Mammary microvascular endothelial cell (primary cell): ENCODE measurements at places on chromosomes 7 and 10. TPM values are rescaled to one million over a fixed set of nuclear protein-coding genes. Genes with fewer than 3 reads are reported as not detected.

CCDC6 gene
- total RNA-seq, result 18.3 and 19.4 TPM in 2 replicates

ZNF655 gene
- total RNA-seq, result 21.4 and 22.1 TPM in 2 replicates

CCDC172 gene
- not detected in 2 replicates for total RNA-seq

CXCL12 gene
- total RNA-seq, result 16.2 and 19.4 TPM in 2 replicates

HOXA11 gene
- 3.1 and 4.0 TPM in 2 replicates for total RNA-seq

LMTK2 gene
- total RNA-seq, result 5.5 and 7.5 TPM in 2 replicates

HOXA5 gene
- 13.8 and 15.3 TPM in 2 replicates for total RNA-seq

RASSF4 gene
- total RNA-seq, result 2.2 and 2.5 TPM in 2 replicates

PIP gene
- not detected in 2 replicates for total RNA-seq

AGR2 gene
- not detected in 2 replicates for total RNA-seq

CRHR2 gene
- not detected in 2 replicates for total RNA-seq

ZPBP gene
- total RNA-seq, result not detected in 2 replicates

C7orf33 gene
- total RNA-seq, result not detected in 2 replicates

PTEN gene
- 45.2 and 48.9 TPM in 2 replicates for total RNA-seq

PGAM1 gene
- total RNA-seq, result 564 and 638 TPM in 2 replicates

CPED1 gene
- total RNA-seq, result 3.9 and 4.0 TPM in 2 replicates

FAM149B1 gene
- total RNA-seq, result 6.9 and 10.0 TPM in 2 replicates

RBP4 gene
- not detected in 2 replicates for total RNA-seq

LRRD1 gene
- 0.07 TPM in 1 of 2 replicates, not detected in the other for total RNA-seq

MRC1 gene
- total RNA-seq, result 17.5 and 17.9 TPM in 2 replicates

HOXA4 gene
- 6.2 and 8.8 TPM in 2 replicates for total RNA-seq

SEMA4G gene
- 0.84 and 1.8 TPM in 2 replicates for total RNA-seq

BUD23 gene
- total RNA-seq, result 53.8 and 56.1 TPM in 2 replicates

SRRT gene
- 67.0 and 81.0 TPM in 2 replicates for total RNA-seq

IDE gene
- total RNA-seq, result 24.5 and 28.6 TPM in 2 replicates

ITGB8 gene
- total RNA-seq, result 0.34 and 0.67 TPM in 2 replicates

FOXI2 gene
- total RNA-seq, result not detected in 2 replicates
